Ascending aorta (tissue), 2 donors: ENCODE measurements at places on chromosomes 5 and 9. TPM values are rescaled to one million over a fixed set of nuclear protein-coding genes. Genes with fewer than 3 reads are reported as not detected.

GRCh38 chr9:86286278-86286677 lies 3.9 kb upstream of the ISCA1 start:
- no peak overlapping the region for H3K27ac ChIP-seq
- no peak for DNase-seq
- H3K4me3 ChIP-seq: no peak overlapping the region

The SLC9A3 gene
- 9.9 TPM for total RNA-seq

- H3K27me3 ChIP-seq: no peaks in the 10 kb centered on the region
- H3K36me3 ChIP-seq: no peaks in the 10 kb centered on the region
- DNase-seq: peak; percentile 44
- no peak overlapping the region for H3K27ac ChIP-seq
Observed at GRCh38 chr5:150080696-150081435, 5.5 kb downstream of the CSF1R start.

- H3K36me3 ChIP-seq: no peaks in the 10 kb centered on the region
- H3K4me1 ChIP-seq: no peaks in the 10 kb centered on the region
- no peak overlapping the region for H3K4me3 ChIP-seq
- no peaks in the 10 kb centered on the region for H3K27me3 ChIP-seq
- no peak for DNase-seq
Observed at GRCh38 chr9:118038713-118039112, 334.5 kb downstream of the TLR4 start.

DNA sequence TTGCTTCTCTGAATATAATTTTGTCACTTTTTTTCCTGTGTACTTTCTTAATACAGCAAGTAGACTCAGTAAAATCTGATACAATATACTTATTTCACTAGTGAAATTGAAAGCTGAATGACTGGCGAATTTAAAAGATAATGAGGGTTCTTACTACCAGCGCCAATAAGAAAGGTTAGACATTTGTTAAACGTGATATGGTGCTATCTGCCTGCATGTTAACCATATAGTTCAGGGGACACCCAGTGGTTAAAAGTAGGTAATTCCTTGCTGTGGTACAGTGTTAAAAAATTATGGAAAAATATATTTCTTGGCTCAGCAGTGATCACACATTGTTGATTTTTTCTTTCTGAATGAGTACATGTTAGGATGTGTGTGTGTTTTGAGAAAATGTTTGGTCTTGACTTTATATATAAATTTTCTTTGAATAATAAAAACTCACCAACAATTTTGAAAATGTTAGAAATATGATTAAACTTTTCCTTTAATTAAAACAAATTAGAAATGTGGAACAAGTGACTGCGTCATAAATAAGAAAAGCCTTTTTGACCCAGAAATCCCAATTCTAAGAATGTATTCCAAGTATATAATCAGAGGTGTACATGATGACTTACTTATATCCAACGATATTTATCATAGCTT lies 25.8 kb downstream of the CAST start:
- no peaks in the 10 kb centered on the region for H3K27me3 ChIP-seq
- H3K36me3 ChIP-seq: no peaks in the 10 kb centered on the region
- no peak for DNase-seq
- no peaks in the 10 kb centered on the region for H3K4me1 ChIP-seq

GRCh38 chr5:110951373-110951791 lies 120.1 kb upstream of the TSLP start:
- no peaks in the 10 kb centered on the region for H3K4me1 ChIP-seq
- no peaks in the 10 kb centered on the region for H3K36me3 ChIP-seq
- H3K27ac ChIP-seq: no peak overlapping the region

DNA sequence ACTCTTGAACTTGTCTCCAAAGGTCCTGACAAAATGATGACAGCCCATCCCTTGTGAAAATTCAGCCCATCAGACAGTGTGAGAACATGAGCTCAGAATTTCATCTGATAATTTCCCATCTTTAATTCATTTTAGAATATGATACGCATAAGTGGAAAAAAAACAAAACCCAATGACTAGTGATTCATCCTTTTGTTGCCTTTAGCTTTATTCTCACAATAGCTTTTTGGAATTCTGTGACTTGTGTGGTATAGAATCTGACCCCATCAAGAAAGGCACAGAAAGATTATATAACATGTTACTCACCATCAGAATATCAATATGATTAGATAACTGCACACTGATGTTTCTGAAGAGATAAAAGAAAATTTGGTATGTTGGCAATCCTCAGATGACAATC lies 16.1 kb upstream of the TMED7 start:
- H3K4me1 ChIP-seq: no peaks in the 10 kb centered on the region
- H3K27me3 ChIP-seq: no peaks in the 10 kb centered on the region
- DNase-seq: no peak
- no peak overlapping the region for H3K4me3 ChIP-seq

GRCh38 chr5:127486471-127486870 lies 31.0 kb upstream of the PRRC1 start:
- no peak overlapping the region for H3K27ac ChIP-seq
- H3K4me3 ChIP-seq: no peak overlapping the region
- no peaks in the 10 kb centered on the region for H3K27me3 ChIP-seq
- no peak for DNase-seq
- H3K4me1 ChIP-seq: no peaks in the 10 kb centered on the region

GRCh38 chr5:35058374-35058788 lies 10.6 kb upstream of the AGXT2 start:
- no peak for DNase-seq
- no peak overlapping the region for H3K27ac ChIP-seq
- H3K36me3 ChIP-seq: no peaks in the 10 kb centered on the region
- H3K4me3 ChIP-seq: no peak overlapping the region
- H3K4me1 ChIP-seq: no peaks in the 10 kb centered on the region

The FGF18 gene
- total RNA-seq: 6.9 TPM

- no peak overlapping the region for H3K4me3 ChIP-seq
- no peaks in the 10 kb centered on the region for H3K27me3 ChIP-seq
- no peak for DNase-seq
- H3K27ac ChIP-seq: no peak overlapping the region
- no peaks in the 10 kb centered on the region for H3K36me3 ChIP-seq
Observed at GRCh38 chr9:107118863-107119624, 164.0 kb upstream of the RAD23B start.

The FAM170A gene
- not detected for total RNA-seq

The IRX1 gene
- total RNA-seq: 10.3 TPM

DNA sequence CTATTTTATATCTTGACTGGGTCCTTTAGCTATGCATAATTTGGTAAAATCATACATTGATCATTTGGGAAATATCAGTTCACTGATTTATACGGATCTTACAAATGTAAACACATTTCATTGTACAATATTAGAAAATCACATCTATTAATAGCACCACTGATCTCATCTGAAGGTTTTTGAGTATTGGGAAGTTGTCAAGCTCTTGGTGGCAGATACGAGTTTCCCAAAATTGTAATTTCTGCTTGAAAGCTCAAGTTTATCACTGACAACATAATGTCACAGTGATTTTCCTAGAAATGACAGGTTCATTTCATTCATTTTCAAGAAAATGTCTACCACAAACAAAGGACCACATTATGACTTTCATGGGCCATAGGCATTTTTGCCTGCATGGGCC lies 3.0 kb upstream of the MACROH2A1 start:
- no peak for DNase-seq
- H3K4me1 ChIP-seq: peaks cover 4% of the 10 kb centered on the region
- H3K27ac ChIP-seq: no peak overlapping the region
- no peaks in the 10 kb centered on the region for H3K36me3 ChIP-seq
- no peaks in the 10 kb centered on the region for H3K27me3 ChIP-seq
- H3K4me3 ChIP-seq: no peak overlapping the region

- no peaks in the 10 kb centered on the region for H3K36me3 ChIP-seq
- H3K4me3 ChIP-seq: no peak overlapping the region
- DNase-seq: no peak
- no peak overlapping the region for H3K27ac ChIP-seq
Observed at GRCh38 chr5:33372721-33373472, 67.9 kb upstream of the TARS1 start.

- no peak overlapping the region for H3K4me3 ChIP-seq
- no peaks in the 10 kb centered on the region for H3K27me3 ChIP-seq
- H3K36me3 ChIP-seq: no peaks in the 10 kb centered on the region
- DNase-seq: no peak
- no peaks in the 10 kb centered on the region for H3K4me1 ChIP-seq
- H3K27ac ChIP-seq: no peak overlapping the region
Observed at GRCh38 chr5:65418661-65419060, 63.1 kb downstream of the ADAMTS6 start.

The PROB1 gene
- total RNA-seq: 4.3 TPM

The IL33 gene
- total RNA-seq: 38.0 TPM

The FBXO10 gene
- 8.2 TPM for total RNA-seq

DNA sequence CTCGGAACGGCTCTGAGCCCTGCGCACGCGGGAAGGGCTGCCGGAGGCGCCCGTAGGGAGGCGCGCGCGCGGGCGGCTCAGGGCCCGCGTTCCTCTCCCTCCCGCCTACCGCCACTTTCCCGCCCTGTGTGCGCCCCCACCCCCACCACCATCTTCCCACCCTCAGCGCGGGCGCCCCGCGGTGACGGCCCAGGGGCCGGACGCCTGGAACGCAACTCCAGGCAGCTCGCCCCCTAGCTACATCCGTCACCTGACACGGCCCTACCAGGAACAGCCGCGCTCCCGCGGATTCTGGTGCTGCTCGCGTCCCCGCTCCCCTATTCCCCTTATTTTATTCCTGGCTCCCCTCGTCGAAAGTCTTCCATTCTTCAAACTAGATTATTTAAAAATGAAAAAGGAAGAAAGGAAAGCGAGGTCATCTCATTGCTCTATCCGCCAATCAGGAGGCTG lies at the start of gene CDKN2B-AS1:
Gene CDKN2B-AS1 (plus strand): TSS at position 236 of the 450 bp plus-strand sequence.
- no peak for DNase-seq
- H3K4me1 ChIP-seq: no peaks in the 10 kb centered on the region
- no peaks in the 10 kb centered on the region for H3K36me3 ChIP-seq
- H3K27ac ChIP-seq: peak within 1 kb of the TSS; percentile 73

The CXCL14 gene
- 45.3 TPM for total RNA-seq

The PCDHA7 gene
- not detected for total RNA-seq

The IL4 gene
- total RNA-seq: not detected

The RNF145 gene
- total RNA-seq: 47.8 TPM

DNA sequence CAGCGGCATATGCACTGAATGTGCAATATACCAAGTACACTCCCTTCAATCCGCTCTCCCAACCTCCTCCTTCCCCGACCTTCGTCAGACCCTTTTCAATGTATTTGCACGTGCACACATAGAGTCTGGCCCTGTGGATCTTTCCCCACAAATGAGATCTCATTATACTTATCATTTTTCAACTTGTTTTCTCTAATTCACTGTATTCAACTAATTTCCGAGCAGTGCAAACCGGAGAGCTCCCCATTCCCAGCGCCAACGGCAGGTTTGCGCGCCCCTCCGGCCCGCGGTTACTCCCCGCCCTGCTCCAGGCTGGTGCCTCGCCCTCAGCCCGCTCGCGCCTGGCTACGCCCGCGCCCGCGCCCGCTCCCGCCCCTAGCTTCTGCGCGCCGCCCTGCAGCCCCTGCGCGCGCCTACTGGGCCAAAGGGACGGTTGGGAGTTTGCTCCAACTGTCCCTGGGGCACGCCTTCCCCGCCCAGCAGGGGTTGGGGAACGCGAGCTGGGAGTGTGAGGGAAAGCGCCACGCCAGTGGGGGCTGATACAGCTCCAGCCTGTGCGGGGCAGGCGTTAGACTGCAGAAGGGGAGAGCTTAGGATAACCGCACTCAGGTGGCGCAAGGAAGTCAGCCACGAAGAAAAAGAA lies 3.3 kb upstream of the CDC20B start:
- H3K27me3 ChIP-seq: peaks cover 6% of the 10 kb centered on the region
- H3K27ac ChIP-seq: no peak overlapping the region
- no peaks in the 10 kb centered on the region for H3K4me1 ChIP-seq
- peak overlapping the region; percentile 24 for H3K4me3 ChIP-seq
- DNase-seq: no peak
- H3K36me3 ChIP-seq: no peaks in the 10 kb centered on the region

The PCDHA11 gene
- total RNA-seq: not detected

DNA sequence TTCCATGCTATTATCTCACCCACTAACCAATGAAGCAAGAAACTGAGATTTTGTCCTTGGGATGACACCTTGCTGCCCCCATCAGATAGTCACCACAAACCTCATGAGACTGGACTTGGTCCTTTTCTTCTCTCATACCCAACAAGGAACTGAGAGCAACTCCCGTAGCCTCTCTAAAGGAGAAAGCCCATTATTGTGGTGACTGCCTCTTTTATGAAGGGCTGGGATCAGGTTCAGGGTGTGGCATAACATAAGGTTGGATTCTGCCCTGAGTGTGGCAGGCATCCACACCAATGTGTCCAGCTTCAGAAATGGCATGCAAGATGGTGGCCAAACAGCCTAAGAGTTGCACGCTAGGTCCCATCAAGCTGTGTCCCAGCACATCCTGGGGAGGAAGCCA lies 1.3 kb upstream of the ACTL7A start:
- H3K27me3 ChIP-seq: no peaks in the 10 kb centered on the region
- H3K36me3 ChIP-seq: no peaks in the 10 kb centered on the region
- H3K4me3 ChIP-seq: no peak overlapping the region
- no peak overlapping the region for H3K27ac ChIP-seq
- no peak for DNase-seq

- H3K36me3 ChIP-seq: peaks cover 2% of the 10 kb centered on the region
- no peak for DNase-seq
- H3K27me3 ChIP-seq: no peaks in the 10 kb centered on the region
- H3K4me3 ChIP-seq: no peak overlapping the region
- H3K27ac ChIP-seq: no peak overlapping the region
- no peaks in the 10 kb centered on the region for H3K4me1 ChIP-seq
Observed at GRCh38 chr9:37180138-37180537, 59.8 kb downstream of the ZCCHC7 start.

- no peak for DNase-seq
- no peak overlapping the region for H3K27ac ChIP-seq
- no peaks in the 10 kb centered on the region for H3K4me1 ChIP-seq
Observed at GRCh38 chr9:92920437-92920836, 26.9 kb upstream of the FGD3 start.
